ENCODE measurements at places on chromosomes 2 and 18. TPM values are rescaled to one million over a fixed set of nuclear protein-coding genes. Genes with fewer than 3 reads are reported as not detected.
A peak's percentile ranks its signal among the peaks of the same experiment; 100 is the strongest.

EGR4 gene
- total RNA-seq = 0.15 TPM

SAG gene
- 0.23 TPM for total RNA-seq

TLX2 gene
- total RNA-seq = 1.3 TPM

HMSD gene
- 1.6 TPM for total RNA-seq

BCS1L gene
- 67.6 TPM for total RNA-seq

WDPCP gene
- 7.6 TPM for total RNA-seq

COBLL1 gene
- total RNA-seq = not detected

GALNT5 gene
- not detected for total RNA-seq

DNA sequence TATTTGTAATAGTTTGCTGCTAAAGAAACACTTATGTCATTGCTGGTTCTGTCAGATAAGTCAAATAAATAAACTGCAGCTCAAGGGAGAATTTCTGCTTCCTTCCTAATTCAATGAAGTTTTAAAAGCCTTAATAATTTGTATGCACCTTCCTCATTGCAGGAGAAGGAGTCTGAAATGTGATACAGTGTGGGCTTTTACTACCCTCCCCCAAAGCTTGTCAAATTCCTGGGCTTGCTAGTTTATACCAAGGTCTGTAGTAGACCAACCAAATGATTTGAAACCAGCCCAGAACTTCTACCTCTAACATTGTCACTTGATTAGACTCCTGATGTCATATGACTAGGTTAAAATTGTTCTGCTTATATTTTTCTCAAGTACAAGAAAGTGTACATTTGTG lies 131.8 kb downstream of the DTNA start:
- H3K4me1 ChIP-seq = no peaks in the 10 kb centered on the region
- no peak for DNase-seq
- H3K36me3 ChIP-seq = no peaks in the 10 kb centered on the region
- H3K27me3 ChIP-seq = peaks cover 15% of the 10 kb centered on the region
- H3K4me3 ChIP-seq = no peak overlapping the region

- H3K27ac ChIP-seq = peak overlapping the region; percentile 66
- no peaks in the 10 kb centered on the region for H3K27me3 ChIP-seq
- H3K4me3 ChIP-seq = no peak overlapping the region
- H3K4me1 ChIP-seq = peaks cover 17% of the 10 kb centered on the region
These were observed 21.4 kb upstream of the STON1 start for GRCh38 chr2:48508461-48509124.

GRCh38 chr2:95079199-95079683 lies 42.4 kb downstream of the MRPS5 start:
- no peak overlapping the region for H3K4me3 ChIP-seq
- peak; percentile 70 for DNase-seq
- H3K36me3 ChIP-seq = peaks cover 3% of the 10 kb centered on the region
- H3K27ac ChIP-seq = peak overlapping the region; percentile 17

- H3K4me3 ChIP-seq = no peak overlapping the region
- H3K4me1 ChIP-seq = no peaks in the 10 kb centered on the region
- H3K36me3 ChIP-seq = no peaks in the 10 kb centered on the region
These were observed 374.5 kb downstream of the NCKAP5 start for GRCh38 chr2:133193544-133194361.

GRCh38 chr2:219643788-219644398 lies 16.5 kb downstream of the SLC4A3 start:
- H3K27me3 ChIP-seq = peaks cover 10% of the 10 kb centered on the region
- no peak overlapping the region for H3K27ac ChIP-seq
- peaks cover 15% of the 10 kb centered on the region for H3K4me1 ChIP-seq
- no peak for DNase-seq
- no peaks in the 10 kb centered on the region for H3K36me3 ChIP-seq

DNA sequence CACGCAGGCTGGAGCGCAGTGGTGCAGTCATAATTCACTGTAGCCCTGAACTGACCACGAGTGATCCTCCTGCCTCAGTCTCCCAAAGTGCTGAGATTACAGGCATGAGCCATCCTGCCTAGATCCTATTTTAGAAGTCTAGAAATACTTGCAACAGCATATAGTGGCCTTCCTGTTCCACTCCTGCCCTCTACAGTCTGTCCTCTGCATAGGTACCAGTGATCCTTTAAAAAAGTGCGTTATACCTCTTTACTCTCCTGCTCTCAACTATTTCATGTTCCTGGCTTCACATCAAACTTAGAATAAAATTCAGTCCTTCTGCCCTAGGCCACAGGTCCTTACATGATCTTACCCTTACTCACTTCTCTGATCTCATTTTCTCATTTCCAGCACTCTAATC lies 6.0 kb downstream of the COMMD1 start:
- no peak overlapping the region for H3K27ac ChIP-seq
- H3K36me3 ChIP-seq = no peaks in the 10 kb centered on the region
- peaks cover 13% of the 10 kb centered on the region for H3K4me1 ChIP-seq
- no peaks in the 10 kb centered on the region for H3K27me3 ChIP-seq

DNA sequence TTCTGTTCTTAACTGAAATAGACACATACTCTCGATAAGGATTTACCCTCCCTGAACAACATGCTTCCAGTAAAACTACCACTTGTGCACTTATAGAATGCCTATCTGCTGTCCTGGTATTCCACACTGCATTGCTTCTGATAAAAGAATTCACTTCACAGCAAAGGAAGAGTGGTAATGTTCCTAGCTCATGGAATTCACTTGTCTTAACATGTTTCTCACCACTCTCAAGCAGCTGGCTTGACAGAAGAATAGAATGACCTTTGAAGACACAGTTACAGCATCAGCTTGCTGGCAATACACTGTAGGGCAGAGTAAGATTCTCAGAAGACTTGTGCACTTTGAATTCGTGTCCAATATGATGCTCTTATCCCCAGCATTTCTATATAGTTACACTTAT lies 524.1 kb upstream of the CNTNAP5 start:
- H3K36me3 ChIP-seq = no peaks in the 10 kb centered on the region
- no peak overlapping the region for H3K27ac ChIP-seq
- H3K4me1 ChIP-seq = no peaks in the 10 kb centered on the region
- H3K4me3 ChIP-seq = no peak overlapping the region
- DNase-seq = no peak
- H3K27me3 ChIP-seq = no peaks in the 10 kb centered on the region

- H3K27ac ChIP-seq = no peak overlapping the region
- no peak for DNase-seq
- H3K36me3 ChIP-seq = no peaks in the 10 kb centered on the region
- H3K4me1 ChIP-seq = no peaks in the 10 kb centered on the region
- H3K27me3 ChIP-seq = no peaks in the 10 kb centered on the region
These were observed 1932.0 kb downstream of the SUCLG1 start for GRCh38 chr2:82527124-82527523.

GRCh38 chr18:32261003-32261402 lies 71.2 kb downstream of the MEP1B start:
- DNase-seq = no peak
- H3K27ac ChIP-seq = no peak overlapping the region
- peaks cover 35% of the 10 kb centered on the region for H3K27me3 ChIP-seq
- H3K4me3 ChIP-seq = no peak overlapping the region
- H3K4me1 ChIP-seq = no peaks in the 10 kb centered on the region

- H3K36me3 ChIP-seq = no peaks in the 10 kb centered on the region
- H3K4me3 ChIP-seq = no peak overlapping the region
- DNase-seq = no peak
- H3K4me1 ChIP-seq = no peaks in the 10 kb centered on the region
- peaks cover 8% of the 10 kb centered on the region for H3K27me3 ChIP-seq
- no peak overlapping the region for H3K27ac ChIP-seq
These were observed 73.1 kb downstream of the RDH14 start for GRCh38 chr2:18487106-18487913.

GRCh38 chr2:192983173-192983572 lies 788.4 kb upstream of the TMEFF2 start:
- no peak for DNase-seq
- H3K4me3 ChIP-seq = no peak overlapping the region
- no peaks in the 10 kb centered on the region for H3K4me1 ChIP-seq
- H3K27ac ChIP-seq = no peak overlapping the region

DNA sequence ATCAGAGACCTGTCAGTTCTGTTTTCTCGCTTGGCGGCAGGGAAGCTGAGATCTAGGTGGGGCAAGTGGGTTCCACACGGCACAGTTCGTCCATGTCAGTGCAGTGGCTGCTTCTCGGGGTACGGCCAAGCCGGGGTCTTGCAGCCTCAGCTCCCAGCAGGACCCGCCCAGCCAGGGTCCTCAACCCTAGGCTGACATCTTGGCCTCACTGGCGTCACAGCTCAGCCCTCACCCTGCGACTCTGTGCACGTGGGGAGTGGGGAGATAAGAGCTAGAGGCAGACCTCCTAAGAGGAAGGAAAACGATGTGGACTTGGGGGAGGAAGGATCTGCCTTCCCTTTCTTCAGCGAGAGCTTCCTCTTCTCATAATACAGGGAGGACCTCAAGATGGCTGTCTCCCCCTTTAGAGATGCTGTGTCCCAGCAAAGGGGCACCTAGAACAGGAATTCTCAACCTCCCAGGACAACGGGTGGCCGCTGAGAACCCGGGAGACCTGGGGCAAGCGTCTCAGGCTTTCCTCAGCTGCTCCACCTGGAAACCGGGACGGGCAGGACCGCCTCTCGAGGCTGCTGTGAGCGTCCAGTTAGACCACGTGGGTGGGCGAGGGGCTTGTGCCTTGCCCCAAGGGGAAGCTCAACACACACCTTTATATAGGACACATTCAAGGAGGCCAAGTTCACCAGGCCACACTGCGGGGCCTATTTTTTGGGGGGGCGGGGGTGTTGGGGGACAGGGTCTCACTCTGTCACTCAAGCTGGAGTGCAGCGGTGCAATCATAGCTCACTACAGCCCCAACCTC lies 23.5 kb upstream of the KLF11 start:
- H3K4me3 ChIP-seq = no peak overlapping the region
- no peaks in the 10 kb centered on the region for H3K4me1 ChIP-seq
- H3K27me3 ChIP-seq = peaks cover 19% of the 10 kb centered on the region
- H3K36me3 ChIP-seq = no peaks in the 10 kb centered on the region
- H3K27ac ChIP-seq = no peak overlapping the region

DNA sequence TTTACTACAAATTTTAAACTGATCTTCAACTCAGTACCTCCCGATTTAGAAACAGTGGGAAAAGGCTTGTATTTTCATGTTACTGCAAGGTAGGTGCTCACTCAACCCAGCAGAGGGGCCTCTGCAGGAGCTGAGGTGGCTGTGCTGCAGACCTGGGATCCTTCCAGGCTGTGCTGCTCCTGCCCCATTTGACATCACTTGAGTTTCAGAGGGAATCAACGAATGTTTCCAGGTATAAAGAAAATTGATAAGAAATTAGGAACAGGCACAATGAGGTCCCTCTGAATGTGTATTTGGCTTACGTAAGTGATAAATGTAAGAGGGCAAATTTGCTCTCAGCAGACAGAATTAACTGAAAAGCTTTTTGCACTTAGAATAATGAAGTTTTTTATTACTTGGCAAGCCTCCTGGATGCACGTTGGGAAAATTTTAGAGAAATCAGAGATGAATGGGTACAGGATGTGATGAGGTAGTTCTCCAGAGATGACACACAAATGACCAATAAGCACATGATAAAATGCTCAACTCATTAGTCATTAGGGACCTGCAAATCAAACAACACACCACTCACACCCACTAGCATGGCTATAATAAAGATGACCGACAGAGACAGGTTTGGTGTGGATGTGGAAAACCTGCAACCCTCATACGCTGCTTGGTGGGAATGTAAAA lies 114.0 kb downstream of the NOL10 start:
- no peak overlapping the region for H3K4me3 ChIP-seq
- DNase-seq = no peak
- no peaks in the 10 kb centered on the region for H3K27me3 ChIP-seq
- peaks cover 35% of the 10 kb centered on the region for H3K36me3 ChIP-seq
- no peak overlapping the region for H3K27ac ChIP-seq

GRCh38 chr18:53689886-53690285 lies 534.6 kb downstream of the MBD2 start:
- H3K4me1 ChIP-seq = no peaks in the 10 kb centered on the region
- no peak overlapping the region for H3K27ac ChIP-seq
- no peaks in the 10 kb centered on the region for H3K27me3 ChIP-seq
- no peak for DNase-seq
- no peak overlapping the region for H3K4me3 ChIP-seq

- H3K27ac ChIP-seq = peak overlapping the region; percentile 91
- no peak for DNase-seq
- H3K4me1 ChIP-seq = peaks cover 85% of the 10 kb centered on the region
- H3K27me3 ChIP-seq = no peaks in the 10 kb centered on the region
These were observed 160.0 kb downstream of the UBE2E3 start for GRCh38 chr2:181140414-181140813.

DNA sequence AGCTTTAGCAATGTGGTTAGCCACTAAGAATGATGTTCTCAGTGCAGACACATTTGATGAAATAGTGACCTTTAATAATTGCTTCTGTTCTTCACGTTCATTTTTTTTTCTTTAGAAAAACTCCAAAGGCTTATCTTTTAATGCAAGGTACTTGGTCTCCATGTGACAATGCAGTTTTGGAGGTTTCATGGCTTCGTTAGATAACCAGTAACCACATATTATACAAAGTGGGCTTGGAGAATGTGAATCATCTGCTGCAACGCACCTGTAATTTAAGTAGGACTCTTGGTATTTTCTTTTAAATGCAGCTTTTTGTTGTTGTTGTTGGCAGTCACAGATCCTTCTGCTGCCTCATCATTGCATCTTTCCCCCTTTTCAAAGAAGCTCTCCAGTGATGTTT lies 1606.3 kb downstream of the SUCLG1 start:
- no peak for DNase-seq
- no peaks in the 10 kb centered on the region for H3K36me3 ChIP-seq
- H3K4me1 ChIP-seq = no peaks in the 10 kb centered on the region
- H3K27me3 ChIP-seq = no peaks in the 10 kb centered on the region
- H3K4me3 ChIP-seq = no peak overlapping the region

GRCh38 chr2:111127351-111127750 lies 6.6 kb downstream of the BCL2L11 start:
- H3K4me1 ChIP-seq = peaks cover 7% of the 10 kb centered on the region
- peaks cover 44% of the 10 kb centered on the region for H3K36me3 ChIP-seq
- DNase-seq = no peak
- H3K27ac ChIP-seq = no peak overlapping the region
- no peak overlapping the region for H3K4me3 ChIP-seq

GRCh38 chr2:111975053-111975552 lies 76.7 kb downstream of the MERTK start:
- H3K27me3 ChIP-seq = peaks cover 46% of the 10 kb centered on the region
- H3K4me3 ChIP-seq = no peak overlapping the region
- H3K27ac ChIP-seq = no peak overlapping the region
- peaks cover 3% of the 10 kb centered on the region for H3K36me3 ChIP-seq
- DNase-seq = no peak

DNA sequence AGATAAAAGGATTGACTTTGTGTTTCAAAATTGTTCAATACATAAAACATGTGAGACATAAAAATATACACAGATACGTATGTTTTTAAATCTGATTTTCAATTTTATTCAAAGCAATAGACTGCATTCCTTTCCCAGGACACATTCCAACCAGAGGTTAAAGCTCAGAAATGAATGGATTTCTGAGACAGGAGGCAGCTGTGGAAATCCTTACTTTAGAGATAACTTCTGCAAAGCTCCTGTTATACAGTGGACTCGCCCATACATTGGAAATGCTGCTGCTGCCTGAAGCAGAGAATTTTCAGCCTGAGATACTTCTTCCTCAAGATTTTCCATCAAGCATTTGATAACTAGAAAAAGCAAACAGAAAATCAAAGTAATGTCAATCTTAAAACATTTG lies 43.8 kb downstream of the THADA start:
- no peak for DNase-seq
- H3K4me3 ChIP-seq = no peak overlapping the region
- H3K4me1 ChIP-seq = peaks cover 12% of the 10 kb centered on the region
- H3K27ac ChIP-seq = no peak overlapping the region

GRCh38 chr18:61082976-61083630 lies 250.1 kb upstream of the CDH20 start:
- H3K4me1 ChIP-seq = no peaks in the 10 kb centered on the region
- no peaks in the 10 kb centered on the region for H3K27me3 ChIP-seq
- DNase-seq = no peak
- no peak overlapping the region for H3K27ac ChIP-seq
- H3K36me3 ChIP-seq = no peaks in the 10 kb centered on the region
- no peak overlapping the region for H3K4me3 ChIP-seq

GRCh38 chr2:101627285-101628029 lies 70.0 kb upstream of the MAP4K4 start:
- H3K36me3 ChIP-seq = no peaks in the 10 kb centered on the region
- peaks cover 10% of the 10 kb centered on the region for H3K4me1 ChIP-seq
- H3K27ac ChIP-seq = no peak overlapping the region

Data from activated CD8-positive, alpha-beta memory T cell treated with anti-CD3 and anti-CD28 coated beads, Interleukin-2, amount 10 ng/mL, durations not matched to agents 7 days and 5 days (primary cell).